Stimulated activated CD4-positive, alpha-beta T cell treated with anti-CD3 and anti-CD28 coated beads, Interleukin-15, amount 100 ng/mL, for 1 hour (primary cell): ENCODE measurements at places on chromosomes 3 and 15.

GRCh38 chr3:196639483-196640296 is at the start of gene NRROS:
Gene NRROS (plus strand): TSS chr3:196639694. CDS start chr3:196654540, 14,846 bp downstream.
- DNase-seq, result peak; percentile 51

GRCh38 chr3:43624619-43625305 is 3.0 kb upstream of the ANO10 start:
- no peak for DNase-seq

GRCh38 chr15:78727561-78727960 is 83.7 kb downstream of the ADAMTS7 start:
- DNase-seq, result no peak

GRCh38 chr15:41161336-41161735 is 45.3 kb upstream of the INO80 start:
- DNase-seq, result no peak

DNA sequence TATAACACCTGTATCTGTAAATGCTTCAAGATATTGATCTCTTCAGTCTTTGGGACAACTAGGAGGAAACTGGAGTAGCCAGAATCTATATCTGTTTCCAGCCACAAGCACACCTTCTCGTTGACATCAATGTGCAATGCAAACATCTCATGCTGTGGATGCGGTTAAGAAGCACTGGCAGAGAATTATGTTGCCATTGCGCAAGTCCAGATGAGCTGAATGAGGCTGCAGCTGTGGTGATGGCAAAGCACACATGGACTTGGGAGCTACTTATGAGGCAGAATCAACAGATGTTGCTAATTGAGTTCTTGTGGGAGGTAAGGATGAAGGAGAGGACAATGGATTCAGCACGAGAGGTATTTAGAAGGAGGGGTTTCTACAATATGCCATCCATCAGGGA is 90.9 kb downstream of the STRIT1 start:
- DNase-seq, result no peak

GRCh38 chr15:59879506-59880265 is 124.4 kb upstream of the FOXB1 start:
- no peak for DNase-seq

GRCh38 chr3:135000465-135000864 is 205.4 kb downstream of the EPHB1 start:
- DNase-seq, result no peak

GRCh38 chr15:96992817-96993216 is 662.3 kb downstream of the NR2F2 start:
- DNase-seq, result no peak

DNA sequence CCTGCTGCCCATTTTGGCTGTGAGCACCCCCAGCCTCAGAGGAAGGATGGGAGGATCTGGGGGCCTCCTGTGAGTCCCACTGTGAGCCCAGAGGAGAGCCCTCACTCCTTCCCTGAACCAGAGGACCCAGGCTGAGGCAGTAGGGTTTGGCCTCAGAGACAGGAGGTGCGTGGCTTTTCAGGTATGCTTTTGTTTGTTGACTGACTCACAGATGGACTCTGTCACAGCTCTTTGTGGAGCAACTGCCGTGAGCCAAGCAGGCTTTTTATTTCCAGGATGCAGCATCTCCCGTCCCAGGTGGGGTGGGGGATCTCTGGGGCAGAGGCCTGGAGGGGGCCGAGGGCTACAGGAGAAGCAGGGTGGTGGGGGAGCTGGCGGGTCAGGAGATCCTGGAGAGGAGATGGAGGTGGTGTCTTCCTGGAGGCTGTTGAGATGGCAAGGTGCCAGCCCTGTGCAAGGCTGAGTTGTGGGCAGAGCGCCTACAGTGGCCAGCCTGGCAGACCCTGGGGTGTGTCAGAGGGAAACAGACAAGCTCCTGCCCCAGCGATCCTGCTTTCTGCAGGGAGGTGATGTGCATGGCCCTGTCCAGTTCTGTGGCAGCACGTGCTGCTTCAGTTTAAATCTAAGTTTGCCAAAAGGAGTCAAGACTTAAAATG is 24.0 kb downstream of the PLXNA1 start:
- no peak for DNase-seq

DNA sequence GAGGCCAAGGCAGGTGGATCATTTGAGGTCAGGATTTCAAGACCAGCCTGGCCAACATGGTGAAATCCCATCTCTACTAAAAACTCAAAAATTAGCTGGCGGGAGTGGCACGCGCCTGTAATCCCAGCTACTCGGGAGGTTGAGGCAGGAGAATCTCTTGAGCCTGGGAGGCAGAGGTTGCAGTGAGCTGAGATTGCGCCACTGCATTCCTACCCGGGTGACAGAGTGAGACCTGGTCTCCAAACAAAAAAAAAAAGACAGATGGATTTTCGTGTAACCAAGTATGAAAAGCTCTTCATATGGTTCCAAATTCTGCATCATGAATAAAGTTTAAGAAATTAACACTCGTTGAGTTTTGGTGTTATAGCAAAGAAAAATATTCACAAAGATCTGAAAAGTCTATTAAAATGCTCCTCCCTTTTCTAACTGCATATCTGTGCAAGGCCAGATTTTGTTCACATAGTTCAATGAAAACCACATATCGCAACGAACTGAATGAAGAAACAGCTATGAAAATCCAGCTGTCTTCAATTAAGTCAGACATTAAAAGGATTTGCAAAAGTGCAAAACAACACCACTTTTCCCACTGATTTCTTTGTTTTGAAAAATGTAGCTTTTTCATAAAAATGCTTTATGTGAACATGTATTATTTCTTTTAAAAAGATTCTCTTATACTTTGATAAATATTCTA is 23.8 kb upstream of the FBLN2 start:
- DNase-seq, result no peak

- no peak for DNase-seq
Observed at GRCh38 chr3:129950318-129951046, 24.0 kb upstream of the TRH start.

- DNase-seq, result no peak
Observed at GRCh38 chr15:78650022-78650421, 9.0 kb upstream of the CHRNB4 start.

DNA sequence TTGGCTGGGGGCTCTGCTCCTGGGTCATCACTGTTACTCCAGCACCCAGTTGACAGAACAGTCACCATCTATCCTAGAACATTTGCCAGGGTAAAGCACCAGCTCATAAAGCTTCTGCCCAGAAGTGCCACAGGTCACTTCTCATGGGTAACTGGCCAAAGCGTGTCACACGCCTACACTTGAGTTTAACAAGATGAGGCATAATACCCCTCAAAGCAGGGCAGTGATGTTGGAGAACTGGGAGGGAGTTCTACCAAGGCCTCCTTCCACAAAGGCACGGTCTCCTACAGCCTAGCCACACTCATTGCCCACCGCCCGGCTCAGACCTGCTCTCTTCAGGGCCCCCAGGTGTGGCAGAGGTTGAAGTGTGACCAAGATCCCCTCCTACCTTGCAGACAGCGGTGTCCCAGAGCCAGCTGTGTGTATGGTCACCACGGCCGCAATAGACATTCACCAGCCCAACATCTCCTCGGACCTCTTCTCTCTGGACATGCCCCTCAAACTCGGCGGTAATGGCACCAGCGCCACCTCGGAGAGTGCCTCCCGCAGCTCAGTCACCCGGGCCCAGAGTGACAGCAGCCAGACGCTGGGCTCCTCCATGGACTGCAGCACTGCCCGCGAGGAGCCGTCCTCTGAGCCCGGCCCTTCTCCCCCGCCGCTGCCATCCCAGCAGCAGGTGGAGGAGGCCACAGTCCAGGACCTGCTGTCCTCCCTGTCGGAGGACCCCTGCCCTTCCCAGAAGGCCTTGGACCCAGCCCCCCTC is 107.7 kb downstream of the ETFA start:
- DNase-seq, result no peak

- no peak for DNase-seq
Observed at GRCh38 chr15:70833861-70834765, 19.8 kb downstream of the LARP6 start.

GRCh38 chr3:58340594-58341244 is 8.0 kb downstream of the PXK start:
- DNase-seq, result no peak

DNA sequence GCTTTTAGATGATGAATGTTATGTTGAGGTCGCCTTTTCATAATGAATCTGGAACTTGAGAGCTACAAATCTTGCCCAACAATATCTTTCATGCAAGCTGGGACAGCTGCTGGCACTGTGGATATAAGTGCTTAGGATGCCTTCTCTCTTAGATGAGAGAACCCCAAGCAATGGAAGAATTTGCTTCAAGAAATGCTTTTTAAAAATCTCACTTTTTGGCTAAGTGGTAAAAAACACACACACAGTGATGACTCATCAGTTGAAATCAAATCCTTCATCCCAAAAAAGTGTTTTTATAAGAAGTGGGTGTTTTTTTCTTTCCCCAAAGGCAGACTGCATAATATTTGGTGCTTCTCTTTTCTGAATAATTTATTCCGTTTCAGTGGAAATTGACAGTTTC is 38.4 kb upstream of the GALNT15 start:
- DNase-seq, result no peak

- DNase-seq, result no peak
Observed at GRCh38 chr15:90609242-90610180, 79.8 kb downstream of the CRTC3 start.

- no peak for DNase-seq
Observed at GRCh38 chr3:24264748-24265158, 229.9 kb downstream of the THRB start.

DNA sequence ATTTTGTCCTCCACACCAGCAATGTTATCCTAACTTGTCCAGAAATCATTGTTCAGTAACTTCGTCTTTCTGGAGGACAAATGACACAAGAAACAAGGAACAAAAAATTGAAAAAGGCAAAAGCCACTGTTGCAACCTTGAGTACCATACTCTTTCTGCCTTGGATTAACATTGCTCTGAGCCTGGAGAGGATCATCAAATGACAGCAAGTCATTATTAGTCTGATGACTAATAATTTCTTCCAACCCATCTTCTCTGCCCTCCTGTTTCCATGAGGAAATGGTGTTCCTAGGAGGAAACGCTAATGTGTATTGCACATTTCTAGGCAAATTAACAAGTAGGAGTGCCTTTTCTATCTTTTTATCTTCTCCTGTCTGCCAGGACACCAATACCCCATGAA is 153.9 kb downstream of the PCCB start:
- no peak for DNase-seq

DNA sequence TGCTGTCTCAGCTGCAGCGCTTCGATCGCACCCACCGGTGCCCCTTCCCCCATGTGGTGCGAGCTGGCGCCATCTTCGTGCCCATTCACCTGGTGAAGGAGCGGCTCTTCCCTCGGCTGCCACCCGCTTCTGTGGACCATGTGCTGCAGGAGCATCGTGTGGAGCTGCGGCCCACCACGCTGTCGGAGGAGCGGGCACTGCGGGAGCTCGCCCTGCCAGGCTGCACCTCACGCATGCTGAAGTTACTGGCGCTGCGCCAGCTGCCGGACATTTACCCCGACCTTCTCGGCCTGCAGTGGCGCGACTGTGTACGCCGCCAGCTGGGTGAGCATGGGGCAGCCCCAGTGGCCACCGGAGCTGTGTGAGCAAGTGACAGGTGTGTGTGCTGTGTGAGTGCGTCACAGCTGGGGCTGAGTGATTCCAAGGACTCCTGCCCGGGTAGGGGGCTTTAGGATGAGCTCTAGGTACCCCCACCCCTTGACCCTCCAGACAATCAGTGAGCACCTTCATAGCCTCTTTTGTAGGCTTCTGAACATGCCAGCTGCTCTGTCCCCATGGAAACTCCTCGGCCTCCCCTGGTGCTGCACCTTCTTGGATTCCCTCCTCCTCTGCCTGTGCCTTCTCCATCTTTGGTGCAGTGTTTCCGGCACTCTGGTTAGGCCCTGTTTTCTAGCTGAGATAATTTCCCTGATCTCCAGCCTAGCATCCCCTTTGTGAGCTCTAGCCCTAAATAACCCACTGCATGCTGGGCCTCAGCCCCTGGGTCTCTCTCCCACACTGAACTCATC is 7.0 kb downstream of the C15orf39 start:
- no peak for DNase-seq

- DNase-seq, result no peak
Observed at GRCh38 chr15:31162721-31163510, 61.4 kb upstream of the TRPM1 start.

DNA sequence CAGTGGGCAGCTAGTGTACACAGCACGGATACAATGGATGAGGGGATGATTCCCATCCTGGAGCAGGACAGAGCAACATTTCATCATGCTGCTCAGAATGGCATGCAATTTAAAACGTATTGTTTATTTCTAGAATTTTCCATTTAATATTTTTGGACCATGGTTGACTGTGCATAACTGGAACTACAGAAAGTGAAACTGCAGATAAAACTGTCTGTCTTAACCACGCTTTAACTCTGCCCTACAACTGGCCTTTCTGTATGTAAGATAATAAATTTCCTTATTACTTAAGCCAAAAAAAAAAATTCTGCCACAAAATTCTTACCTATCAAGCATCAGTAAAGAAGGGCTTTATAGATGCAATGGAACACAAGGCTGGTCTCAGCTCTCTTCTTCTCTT is 33.4 kb downstream of the AP3S2 start:
- no peak for DNase-seq

- no peak for DNase-seq
Observed at GRCh38 chr3:53525765-53526703, 31.6 kb downstream of the CACNA1D start.

- no peak for DNase-seq
Observed at GRCh38 chr15:34652726-34653033, 69.2 kb upstream of the GOLGA8B start.
